ENCODE measurements at places on chromosomes 5 and 9. TPM values are rescaled to one million over a fixed set of nuclear protein-coding genes. Genes with fewer than 3 reads are reported as not detected.

The SLC2A6 gene
- total RNA-seq = 9.3 TPM

The PCDHGB3 gene
- total RNA-seq = 7.9 TPM

DNA sequence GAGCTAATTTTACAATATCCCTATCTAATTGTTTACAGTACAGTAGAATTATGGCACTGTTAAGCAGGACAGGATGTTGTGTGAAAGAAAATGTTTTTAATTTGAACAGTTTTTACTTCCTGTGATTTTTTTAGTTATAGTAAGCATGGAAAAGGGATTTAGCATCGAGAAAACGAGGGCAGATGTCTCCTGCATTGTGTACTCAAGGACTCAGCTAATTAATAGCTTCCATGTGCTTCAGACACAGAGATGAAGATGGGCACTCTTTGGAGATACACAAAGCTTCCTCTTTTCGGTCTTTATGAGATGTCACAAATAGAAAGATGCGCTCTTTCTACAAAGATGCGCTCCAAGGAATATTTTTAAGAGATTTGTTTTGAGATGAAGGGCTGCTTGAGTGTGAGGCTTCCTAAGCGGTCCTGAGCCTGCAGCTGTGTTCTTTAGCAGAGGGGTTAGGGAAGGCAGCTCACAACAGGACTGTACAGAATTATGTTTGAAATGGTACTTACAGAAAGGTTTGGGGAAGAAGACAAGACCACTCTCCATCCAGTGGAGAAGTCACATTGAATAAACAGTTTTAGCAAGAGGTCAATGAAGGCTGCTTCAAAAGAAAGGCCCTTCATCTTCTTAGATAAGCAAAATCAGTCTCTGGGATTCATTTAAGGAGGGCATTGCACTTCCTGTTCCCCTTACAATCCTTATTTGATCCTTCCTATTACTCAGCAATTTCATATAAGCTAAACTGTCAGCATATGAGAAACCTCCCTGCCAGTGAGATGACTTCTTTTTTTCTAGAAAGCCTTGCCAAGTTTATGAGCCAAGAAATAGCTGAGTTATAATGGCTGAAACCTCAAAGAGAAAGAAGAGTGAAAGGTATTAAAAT, 311.5 kb downstream of the EFNA5 start:
- DNase-seq = peak; percentile 64

GRCh38 chr5:170860415-170860814, 1.4 kb upstream of the RANBP17 start:
- DNase-seq = peak; percentile 1

DNA sequence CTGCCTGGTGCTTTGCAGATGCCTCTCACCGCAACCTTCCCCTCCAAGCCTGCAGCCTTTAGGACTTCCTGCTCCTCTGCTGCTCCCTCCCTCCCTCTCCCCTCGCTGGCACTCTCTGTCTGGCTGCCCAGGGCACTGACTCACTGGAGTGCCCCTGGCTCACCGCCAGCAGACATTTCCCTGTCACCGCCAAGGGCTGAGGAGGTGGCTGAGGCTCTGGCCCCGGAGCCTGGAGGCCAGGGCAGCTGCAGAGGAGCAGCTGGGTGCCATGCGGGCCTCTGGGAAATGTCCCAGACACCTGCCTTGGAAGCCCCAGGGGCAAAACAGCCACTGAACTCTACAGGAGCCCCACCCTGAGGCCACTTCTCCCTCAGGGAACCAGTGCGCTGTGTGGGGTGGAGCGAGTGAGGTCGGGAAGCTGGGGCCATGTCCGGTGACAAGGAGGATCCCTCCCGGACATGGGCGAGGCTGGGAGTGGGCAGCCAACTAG, 53.4 kb downstream of the TENT4A start:
- DNase-seq = peak; percentile 66

Measured in lung (tissue), 17 donors.